ENCODE measurements at places on chromosomes 1 and 21.
A peak's percentile ranks its signal among the peaks of the same experiment; 100 is the strongest.

DNA sequence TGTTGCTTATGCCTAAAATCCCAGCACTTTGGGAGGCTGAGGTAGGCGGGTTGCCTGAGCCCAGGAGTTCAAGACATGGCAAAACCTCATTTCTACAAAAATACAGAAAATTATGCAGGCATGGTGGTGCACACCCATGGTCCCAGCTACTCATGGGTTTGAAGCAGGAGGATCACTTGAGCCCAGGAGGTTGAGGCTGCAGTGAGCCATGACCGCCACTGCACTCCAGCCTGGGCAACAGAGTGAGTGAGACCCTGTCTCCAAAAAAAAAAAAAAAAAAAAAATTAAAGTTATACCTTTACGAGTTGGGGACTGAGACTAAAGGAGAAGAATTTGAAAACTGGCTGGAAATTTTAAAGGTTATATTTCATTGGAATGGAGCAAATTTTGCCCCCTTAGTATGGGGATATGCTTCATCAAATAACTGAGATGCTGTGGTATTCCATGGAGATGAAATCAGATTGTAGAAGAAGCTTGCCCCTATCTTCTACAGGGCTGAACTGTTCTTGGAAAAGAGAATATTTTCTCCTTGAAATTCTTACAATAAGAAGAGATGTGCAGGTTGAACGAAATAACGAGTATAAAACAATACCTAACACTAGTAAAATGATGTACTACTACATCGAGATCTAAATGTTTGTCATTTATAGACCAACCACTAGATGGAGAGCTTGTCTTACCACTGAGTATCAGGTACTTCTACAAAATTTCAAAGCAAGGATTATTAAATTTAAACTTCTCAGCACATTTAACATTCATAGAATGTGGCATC, 34.9 kb upstream of the SCYL3 start:
- no peak for DNase-seq

DNA sequence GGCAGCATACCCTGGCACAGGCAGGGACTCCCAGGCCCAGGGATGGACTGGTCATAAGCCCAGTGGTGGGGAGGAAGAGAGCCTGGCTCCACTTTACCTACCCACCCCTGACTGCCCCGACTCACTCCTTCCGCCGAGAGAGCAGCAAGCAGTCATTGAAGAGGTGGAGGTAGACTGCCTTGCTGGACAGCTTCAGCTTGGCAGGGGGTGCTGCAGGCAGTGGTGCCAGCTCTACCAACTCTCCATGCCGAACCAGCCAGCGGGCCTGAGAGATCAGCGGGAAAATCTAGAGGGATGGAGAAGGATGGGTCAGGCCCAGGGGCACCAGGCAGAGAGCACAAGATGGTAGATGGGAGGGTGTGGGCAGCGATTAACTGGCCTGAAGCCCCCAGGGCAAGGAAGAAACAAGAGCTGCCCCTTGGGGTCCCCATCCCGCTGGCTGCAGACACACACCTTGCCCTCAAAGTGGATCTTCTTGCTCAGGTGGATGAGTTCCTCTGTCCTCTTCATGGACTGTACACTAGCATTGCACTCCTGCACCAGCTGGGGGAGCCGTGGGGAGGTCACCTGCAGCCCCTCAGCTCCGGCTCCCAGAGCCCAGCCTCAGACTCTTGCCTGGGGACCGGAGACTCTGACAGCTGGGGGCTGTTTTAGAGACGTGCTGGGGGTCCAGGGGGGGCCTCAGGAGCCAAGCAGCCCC, 7.7 kb downstream of the ARHGEF19 start:
- peak; percentile 44 for DNase-seq

DNA sequence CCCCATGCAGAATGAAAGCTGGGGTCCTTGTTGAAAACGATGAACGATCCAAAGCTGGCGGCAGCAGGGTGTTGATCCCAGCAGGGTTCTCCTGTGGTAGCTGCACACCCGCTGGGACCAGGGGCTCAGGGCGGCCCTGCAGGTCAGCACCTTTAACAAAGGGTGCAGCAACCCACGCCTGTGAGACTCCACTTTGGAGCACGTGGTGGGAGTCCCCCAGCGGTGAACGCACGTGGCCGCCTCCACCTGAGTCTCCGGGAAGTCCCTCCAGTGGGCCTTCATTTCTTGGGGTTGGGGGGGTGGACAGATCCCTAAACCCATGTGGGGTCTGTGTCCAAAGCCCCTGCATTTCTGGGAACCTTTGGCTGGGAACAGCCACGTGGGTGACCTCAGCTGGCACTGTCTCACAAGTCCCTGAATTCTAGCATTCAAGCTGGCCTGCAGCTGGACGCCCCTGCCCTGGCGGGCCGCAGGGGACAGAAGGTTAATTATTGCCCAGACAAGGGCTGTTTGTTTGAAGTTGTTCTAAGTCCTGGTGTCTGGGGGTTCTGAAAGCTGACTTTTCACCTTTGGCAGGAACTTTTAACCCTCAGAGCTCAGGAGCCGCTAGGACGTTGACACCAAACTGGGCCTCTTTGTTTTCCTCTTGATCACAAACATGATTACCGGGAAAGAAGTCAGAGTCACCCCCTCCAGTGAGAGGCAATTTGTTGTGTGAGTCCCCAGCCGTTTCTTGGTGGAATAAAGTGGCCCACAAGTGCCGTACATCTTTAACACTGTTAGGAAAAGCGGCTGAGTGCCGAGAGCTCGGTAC, 64.5 kb downstream of the COL18A1 start:
- no peak for DNase-seq

DNA sequence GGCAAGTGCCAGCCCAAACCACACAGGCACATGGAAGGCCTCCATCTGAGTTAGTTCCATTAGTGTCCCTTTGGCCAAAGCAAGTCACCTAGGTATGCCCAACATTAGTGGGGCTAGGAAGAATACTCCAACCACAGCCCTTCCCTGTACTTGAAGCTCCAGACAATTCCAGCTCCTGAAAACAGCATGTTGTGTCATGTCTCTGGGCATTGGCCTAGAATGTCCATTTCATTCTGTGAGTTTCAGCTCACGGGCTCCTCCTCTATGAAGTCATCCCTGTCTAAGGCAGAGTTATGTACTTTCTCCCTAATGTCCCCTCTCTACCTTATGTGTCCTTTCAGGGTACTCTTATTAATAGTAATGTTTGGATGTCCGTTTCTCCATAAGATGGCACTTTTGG, 96.5 kb upstream of the SPATA6 start:
- no peak for DNase-seq

DNA sequence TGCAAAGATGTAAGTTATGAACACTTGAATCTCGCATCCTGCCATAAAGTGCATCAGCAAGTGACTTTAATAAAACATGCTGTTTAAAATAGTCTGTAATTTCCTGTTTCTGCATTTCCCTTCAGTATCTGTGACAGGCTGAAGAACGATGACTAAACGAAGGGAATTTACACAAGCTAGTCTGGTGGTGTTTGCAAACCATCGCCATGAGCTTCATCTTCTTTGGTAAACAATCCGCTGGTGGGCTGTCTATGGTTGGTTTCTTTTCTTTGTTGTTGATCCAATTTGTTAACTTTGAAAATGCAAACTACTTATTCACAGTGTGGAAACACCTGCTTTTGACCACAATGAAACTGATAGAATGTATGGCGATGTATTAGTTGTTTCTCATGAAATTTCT, 13.9 kb downstream of the SERTAD4 start:
- DNase-seq: no peak

- DNase-seq: no peak
Observed at GRCh38 chr1:77557053-77557452, 125.4 kb downstream of the ZZZ3 start.

GRCh38 chr21:37484535-37485474, 118.2 kb downstream of the DYRK1A start:
- no peak for DNase-seq

GRCh38 chr1:171835891-171836290, 5.4 kb upstream of the DNM3 start:
- DNase-seq: no peak

- peak; percentile 85 for DNase-seq
Observed at GRCh38 chr1:150922519-150922975, 3.6 kb upstream of the SETDB1 start.

- DNase-seq: no peak
Observed at GRCh38 chr1:13583966-13584791, 547 bp downstream of the PDPN start.

DNA sequence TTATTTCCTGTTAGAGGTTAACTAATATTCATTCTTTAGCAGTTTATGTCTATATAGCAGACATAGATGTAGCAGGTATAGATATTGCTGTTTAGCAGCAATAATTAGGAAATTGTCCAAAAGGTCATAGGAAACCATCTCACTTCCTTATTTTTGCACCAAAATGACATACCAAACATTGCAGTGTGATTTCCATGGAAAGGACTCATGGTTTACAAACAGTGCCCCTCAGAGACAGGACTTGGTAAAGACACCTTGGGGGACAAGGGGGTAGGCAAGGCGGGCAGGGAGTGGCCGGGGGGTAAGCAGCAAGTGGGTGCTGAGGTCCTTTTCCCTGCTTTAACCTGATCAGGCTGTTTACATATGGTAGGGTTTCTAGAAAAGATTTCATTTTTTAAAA, 30.5 kb downstream of the BATF3 start:
- no peak for DNase-seq

DNA sequence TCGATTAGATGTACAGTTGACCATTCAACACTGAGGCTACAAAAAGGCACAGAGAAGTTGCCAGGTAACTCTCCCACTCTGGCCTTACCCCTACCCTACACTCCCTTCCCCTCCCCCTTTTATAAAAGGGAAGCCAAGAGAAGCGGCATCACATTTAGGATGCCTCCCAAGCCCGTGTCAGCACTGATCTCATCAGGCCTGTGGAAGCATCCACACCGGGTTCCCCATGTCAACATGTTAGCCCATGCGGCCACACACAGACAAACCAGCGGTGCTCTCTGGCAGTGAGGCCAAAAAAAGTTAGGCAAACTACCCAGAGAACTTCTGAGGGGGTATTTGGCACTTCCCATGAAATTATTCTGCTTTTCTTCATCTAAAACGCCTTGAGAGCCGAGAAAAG, 29.9 kb downstream of the BCAR3 start:
- no peak for DNase-seq

- no peak for DNase-seq
Observed at GRCh38 chr1:14421977-14422609, 176.4 kb upstream of the KAZN start.

- DNase-seq: no peak
Observed at GRCh38 chr1:119748040-119748439, 20.7 kb downstream of the HMGCS2 start.

DNA sequence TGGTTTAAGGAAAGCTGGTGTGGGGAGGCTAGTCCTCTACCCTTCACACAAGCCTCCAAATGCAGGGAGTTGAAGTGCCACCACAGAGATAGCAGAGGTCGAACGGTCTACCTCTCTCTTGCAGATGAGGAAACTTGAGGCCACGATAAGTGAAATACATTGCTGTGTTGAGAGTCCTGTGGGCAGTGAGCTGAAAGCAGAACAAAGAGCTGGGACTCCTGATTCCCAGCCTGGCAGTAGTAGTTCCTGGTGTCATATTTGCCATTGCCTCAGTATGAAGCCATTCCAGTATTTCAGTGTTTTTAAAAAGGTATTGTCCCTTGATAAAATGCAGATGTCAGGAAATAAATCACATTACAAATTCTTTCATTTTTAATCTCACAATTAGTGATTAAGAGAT, 28.6 kb downstream of the AK4 start:
- DNase-seq: no peak

- DNase-seq: no peak
Observed at GRCh38 chr1:175415129-175415712, 222.6 kb upstream of the KIAA0040 start.

DNA sequence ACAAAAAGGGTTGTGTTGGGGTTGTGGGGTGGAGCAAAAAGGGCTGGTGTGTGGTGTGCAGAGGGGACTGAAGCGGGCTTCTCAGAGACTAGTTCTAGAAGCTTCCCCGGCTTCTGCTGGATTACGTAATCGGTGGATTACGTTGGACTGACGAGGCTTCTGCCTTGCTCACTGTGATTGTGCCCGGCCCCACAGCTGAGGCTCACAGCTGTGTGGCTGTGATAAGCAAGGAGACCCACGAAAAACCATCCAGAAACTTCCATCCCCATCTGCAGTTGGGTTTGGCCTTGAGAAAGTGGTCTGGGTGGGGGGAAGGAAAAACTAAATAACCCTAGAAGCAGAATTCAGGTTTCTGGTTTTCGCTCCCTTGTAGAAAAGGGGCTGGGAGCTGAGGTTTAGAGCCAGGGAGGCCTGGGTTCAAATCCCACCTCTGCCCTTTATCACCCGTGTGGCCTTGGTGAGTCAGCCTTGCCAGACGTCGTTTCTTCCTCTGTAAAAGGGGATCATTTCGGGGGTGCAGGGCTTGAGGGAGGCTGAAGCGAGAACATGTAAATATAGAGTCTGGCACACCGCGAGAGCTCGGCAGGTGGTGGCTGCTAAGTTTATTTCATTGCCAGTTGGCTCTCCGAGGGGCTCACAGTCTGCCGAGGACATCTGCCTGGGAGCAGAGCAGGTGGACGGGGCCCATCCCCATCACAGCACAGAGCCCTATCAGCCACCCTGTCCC, 30.4 kb upstream of the DISP3 start:
- no peak for DNase-seq

DNA sequence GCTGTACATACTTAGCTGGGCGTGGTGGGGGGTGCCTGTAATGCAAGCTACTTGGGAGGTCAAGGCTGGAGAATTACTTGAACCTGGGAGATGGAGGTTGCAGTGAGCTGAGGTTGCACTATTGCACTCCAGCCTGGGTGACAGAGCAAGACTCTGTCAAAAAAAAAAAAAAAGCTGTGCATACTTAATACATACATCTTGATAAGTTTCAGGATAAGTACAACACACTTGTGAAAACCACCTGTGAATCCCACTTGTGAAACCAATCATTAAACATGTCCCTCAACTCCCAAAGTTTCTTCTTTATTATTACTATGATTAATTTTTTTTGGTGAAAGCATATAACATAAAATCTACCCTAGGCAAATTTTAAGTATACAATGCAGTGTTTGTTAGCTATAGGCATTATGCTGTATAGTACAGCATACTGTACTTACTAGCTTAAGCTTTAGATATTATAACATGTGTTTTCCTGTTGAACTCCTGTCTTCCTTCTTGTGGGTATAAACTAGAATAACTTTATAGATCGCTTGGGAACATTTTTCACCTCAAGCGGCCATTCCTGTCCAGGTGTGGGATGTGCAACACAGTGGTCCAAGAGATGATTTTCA, 41.4 kb downstream of the DISC1 start:
- no peak for DNase-seq

DNA sequence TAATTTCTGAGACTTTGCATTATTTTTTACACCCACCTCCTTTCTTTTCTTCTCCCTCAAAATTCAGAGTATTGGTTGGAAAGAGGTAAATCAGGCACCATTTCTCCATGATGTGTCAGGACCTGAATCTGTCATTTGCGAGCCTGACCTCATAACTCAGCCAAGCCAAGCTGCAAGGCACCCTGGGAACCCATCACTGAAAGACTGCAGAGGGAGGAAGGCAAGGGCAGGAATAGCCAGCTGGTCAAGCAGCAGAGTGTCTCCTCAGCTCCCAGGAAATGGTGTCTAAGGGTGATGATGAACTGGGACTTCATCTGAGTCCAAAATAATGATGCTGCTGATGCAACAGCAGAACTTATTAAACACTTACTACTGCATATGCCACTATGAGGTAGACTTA, 556.6 kb downstream of the OMA1 start:
- no peak for DNase-seq

- DNase-seq: peak; percentile 80
Observed at GRCh38 chr21:45596704-45597318, 46.7 kb upstream of the PCBP3 start.

GRCh38 chr1:61139775-61140549, 57.6 kb downstream of the NFIA start:
- DNase-seq: no peak
